ENCODE measurements at places on chromosomes 5 and 9.

GRCh38 chr9:32705059-32705458 lies 69.6 kb upstream of the TAF1L start:
- no peak for DNase-seq

- DNase-seq, result peak; percentile 81
Measured at GRCh38 chr5:16616536-16617273, at the start of gene RETREG1. Gene RETREG1, minus strand, starts transcription at chr5:16616997. Its CDS starts 26 bp downstream, at chr5:16616971.

DNA sequence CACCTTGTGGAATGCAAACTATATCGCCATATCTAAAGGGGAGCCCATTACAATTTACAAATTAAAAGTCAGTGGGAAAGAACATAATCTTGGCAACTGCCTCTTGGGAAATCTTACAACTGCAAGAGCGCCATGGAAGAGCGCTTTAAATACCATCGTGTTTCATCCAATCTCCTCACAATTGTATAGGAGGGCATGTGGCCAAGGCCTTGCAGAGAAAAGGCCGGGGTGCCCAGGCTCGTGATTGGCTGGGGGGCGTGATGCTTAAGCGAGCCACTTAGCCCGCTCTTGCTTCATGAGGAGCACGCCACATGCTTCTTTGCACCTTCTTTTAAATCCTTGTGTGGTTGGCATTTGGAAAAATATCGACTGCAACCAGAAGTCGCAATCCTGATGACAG lies 69.8 kb upstream of the NFIB start:
- no peak for DNase-seq

- no peak for DNase-seq
Measured at GRCh38 chr9:35108946-35109575, 6.1 kb upstream of the STOML2 start.

DNA sequence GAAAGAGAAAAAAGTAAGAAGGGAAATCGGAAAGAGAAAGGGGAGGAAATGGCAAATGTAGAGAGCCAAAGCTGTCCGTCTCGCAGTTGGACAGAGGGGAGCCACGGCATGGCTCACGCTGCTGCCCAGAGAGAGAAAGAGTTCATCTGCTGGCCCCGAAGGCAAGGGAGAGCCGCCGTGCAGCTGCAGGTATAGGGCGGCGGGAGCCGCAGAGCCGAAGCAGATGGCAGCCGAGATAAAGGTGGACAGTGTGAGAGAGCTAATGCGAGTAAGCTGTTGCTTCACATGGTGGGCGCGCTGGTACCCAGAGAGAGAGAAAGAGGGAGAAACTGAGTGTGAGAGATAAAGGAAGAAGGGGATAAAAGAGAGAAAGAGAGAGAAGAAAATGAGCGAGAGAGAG lies 188.4 kb upstream of the PPP1R26 start:
- no peak for DNase-seq

DNA sequence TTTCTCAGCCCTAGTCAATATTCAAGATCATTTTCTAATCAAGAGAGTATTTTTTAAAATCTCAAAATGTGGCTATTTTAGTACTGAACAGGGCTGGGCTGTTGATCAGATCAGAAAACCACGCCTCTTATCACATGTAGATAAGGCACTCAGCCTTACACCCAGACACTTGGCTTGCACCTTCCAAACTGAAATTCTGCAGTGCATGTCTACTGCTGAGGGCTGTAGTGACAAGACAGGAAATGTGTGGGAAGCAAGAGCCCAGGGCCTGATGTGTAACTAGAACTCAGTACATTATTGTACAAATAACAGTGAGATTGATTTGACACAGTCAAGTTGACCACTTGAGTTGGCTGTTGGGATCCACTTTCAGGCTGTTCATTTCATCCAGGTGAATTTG lies 48.6 kb downstream of the UBE2QL1 start:
- no peak for DNase-seq

- DNase-seq, result no peak
Measured at GRCh38 chr9:123362856-123363255, 6.9 kb downstream of the CRB2 start.

- no peak for DNase-seq
Measured at GRCh38 chr5:93092349-93093105, 488.5 kb downstream of the NR2F1-AS1 start.

- no peak for DNase-seq
Measured at GRCh38 chr5:137218471-137218870, 280.7 kb downstream of the SPOCK1 start.

- no peak for DNase-seq
Measured at GRCh38 chr5:88883059-88883835, at the start of gene MEF2C. Gene MEF2C, minus strand, starts transcription at chr5:88883184. Its CDS starts 59,396 bp downstream, at chr5:88823788.

- no peak for DNase-seq
Measured at GRCh38 chr5:172493906-172494305, 39.6 kb upstream of the SH3PXD2B start.

DNA sequence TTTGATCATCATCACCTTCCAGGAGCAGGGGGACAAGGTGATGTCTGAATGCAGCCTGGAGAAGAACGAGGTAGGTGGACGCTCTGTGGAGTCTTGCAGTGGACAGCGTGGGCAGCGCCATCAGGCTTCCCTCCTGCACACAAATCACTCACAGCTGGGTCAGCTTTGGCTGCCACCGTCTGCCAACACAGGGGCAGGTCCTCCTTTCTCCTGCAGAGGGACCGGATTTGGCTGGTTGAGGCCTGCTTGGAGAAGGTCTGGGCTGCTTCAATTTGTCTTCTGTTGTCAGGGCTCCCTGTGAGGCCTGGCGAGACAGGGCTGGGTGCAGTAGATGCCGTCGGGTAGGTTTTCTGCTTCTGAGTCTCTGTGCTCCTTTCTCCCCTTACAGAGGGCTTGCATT lies 180.6 kb downstream of the CACNA1B start:
- no peak for DNase-seq

DNA sequence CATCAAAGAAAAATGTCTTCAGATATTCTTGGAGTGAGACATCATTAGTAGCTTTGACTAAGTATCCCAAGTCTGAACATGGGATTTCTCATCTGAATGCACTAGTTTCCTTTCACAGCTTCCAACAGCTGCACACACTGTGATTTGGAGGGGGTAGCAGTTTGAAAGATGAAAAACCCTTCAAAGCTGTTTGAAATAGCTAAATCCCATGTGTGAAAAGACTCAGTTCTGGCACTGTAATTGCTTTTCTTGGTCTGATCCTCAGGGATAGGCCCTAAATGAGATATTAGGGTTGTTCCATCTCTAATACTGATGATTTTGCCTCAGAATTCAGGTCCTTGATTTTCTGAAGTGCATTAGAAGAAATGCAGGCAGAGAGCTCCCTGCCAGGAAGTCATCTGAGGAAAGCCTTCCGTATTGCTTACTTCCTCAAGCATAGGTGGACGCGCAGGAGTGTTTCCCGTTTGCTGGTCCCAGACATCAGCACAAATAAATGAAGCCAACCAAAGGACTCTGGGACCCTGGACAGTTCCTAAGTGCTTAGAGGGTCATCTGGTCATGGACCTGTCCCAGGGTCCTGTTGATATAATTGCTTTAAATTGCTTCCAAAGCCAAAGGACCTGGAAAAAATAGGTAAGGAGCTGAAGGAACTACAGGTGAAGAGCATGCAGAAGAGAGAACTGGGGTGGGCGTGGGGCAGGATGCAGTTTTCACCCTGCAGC lies 25.6 kb upstream of the FRMPD1 start:
- no peak for DNase-seq

- DNase-seq, result no peak
Measured at GRCh38 chr9:135366104-135366503, 113.5 kb upstream of the PPP1R26 start.

DNA sequence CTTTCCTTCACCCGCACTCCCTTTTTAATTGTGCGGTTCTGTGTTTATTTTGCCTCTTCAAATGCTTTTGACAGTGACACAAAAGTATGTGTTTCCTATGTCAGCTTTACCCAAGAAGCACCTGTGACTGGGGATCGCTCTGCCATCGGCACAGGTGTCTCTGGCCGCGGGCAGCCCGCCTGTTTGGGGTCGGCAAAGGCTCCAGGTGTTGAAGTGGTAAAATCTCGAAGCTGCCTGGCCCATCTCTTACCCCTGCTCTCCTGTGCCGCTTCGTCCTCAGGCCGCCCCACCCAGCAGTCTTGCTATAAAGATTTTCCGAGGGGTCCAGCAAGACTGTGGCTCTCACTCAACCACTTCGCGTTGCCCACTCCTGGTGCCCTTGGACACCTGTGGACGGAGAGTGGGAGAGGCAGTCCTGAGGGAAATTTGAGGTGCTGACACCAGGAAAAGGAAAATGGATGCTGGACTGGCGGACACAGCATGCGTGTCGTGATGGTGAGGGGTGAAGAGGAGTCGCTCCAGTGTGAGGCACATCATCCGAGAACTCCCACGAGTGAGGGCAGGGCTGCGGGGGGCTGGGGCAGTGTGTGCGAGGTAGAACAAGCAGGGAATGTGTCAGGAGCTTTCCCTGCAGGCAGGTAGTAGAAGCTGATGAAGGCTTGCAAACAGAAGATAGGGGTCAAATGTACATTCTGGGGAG lies 29.1 kb upstream of the CEP72 start:
- no peak for DNase-seq

DNA sequence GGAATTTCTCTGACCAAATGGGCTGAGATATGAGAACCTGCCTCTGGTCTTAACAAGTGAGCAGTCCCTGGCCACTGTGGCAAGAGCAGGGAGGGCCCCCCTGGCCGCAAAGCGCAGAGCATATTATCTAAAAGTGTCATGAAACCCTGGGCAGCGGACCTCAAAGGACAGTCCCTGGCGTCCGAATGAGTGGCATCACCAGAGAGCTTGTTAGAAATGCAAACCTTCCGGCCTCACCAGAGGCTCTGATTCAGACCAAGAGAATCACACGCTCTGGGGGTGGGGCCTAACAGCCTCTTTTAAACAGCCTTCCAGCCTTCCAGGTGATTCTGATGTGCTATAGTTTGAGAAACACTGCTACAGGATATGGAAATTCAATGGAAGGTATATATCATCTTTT lies 10.9 kb downstream of the PTPN3 start:
- DNase-seq, result no peak

- no peak for DNase-seq
Measured at GRCh38 chr5:88682881-88683361, 200.1 kb downstream of the MEF2C start.

DNA sequence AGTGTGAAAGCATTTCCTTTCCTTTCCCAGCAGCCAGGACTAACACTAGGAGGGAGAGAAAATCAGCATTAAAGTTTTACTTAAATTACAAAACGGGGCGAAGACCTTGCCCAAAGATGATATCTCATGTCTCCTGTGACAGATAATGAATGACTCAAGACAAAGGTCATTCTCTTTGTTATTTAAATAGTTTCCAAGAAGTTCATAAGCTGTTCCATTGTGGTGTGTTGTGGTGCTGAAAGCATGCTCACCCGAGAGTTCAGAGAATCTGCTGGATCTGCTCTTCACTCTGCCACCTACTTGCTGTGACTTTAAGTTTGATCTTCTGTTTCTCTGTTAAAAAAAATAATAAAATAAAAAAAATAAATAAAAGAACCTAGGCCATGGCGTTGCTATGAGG lies 265.9 kb upstream of the NR4A3 start:
- no peak for DNase-seq

- no peak for DNase-seq
Measured at GRCh38 chr5:33321026-33321425, 119.7 kb upstream of the TARS1 start.

DNA sequence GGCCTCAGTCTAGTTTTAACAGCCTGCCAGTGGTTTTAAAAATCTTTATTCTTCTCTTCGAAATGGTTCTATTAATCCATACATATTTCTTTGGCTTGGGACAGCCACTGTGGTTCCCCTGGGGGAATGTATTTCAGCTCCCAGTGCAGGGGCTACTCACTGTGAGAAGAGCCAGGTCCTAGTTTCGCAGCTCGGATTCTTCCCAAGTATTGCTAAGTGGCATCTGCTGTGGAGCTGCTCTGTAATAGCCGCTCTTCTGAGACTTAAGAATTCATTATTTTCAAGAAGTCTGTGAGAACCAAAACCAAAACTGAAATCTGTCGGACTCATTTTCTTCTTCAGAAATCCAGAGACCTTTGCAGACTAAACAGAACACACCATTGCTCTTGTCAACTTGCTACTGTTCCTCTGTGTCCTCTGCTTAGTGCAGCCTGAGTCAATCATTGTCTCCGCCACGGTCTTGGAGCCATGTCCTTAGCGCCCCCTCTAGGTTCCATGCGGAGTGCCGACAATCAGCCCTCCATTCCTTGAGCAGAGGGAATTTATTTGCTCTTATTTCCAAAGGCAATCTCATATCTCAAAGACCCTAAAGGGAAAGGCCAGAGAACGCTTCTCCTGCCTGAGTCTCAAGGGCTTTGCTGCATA lies 478.2 kb downstream of the SPATA31D1 start:
- DNase-seq, result no peak

DNA sequence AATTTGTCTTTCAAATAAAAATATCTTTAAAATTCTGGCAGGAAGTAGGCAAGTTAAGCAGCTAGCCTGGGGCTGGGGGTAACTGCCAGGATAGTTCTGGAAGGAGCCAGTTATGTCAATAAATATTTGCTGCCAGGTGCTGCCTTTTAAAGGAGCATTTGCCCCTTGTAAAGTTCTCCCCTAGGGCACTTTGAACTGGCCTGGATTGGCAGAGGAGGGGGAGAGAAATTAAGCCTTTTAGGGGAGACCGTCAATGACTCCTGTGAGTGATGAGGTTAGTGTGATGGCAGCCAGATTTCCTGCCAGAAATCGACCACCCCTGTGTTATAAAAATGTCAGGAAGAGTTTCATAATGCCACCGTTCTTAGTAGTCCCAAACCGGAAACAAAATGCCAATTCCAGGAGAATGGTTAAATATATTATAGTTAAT lies 89.8 kb upstream of the ELL2 start:
- no peak for DNase-seq

DNA sequence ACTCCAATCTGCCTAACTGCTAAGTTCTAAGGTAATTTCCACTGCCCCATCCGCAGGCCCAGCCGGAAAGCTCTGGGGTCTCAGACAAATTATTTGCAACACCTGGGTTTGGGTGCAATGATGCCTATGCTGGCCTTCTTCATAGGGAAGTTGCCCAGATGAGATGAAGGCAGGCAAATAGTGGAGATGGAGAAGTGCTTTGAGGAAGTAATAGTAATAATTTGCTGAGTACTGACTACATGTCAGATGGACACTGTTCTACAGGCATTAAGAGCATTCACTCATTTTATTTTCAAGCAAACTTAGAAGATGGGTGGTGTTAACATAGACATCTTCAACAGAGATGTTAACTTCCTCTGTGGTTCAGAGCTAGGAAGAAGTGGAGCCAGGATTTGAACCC lies 3.8 kb downstream of the PCDH12 start:
- no peak for DNase-seq

GRCh38 chr9:38333047-38333446 lies 59.5 kb upstream of the ALDH1B1 start:
- DNase-seq, result no peak

DNA sequence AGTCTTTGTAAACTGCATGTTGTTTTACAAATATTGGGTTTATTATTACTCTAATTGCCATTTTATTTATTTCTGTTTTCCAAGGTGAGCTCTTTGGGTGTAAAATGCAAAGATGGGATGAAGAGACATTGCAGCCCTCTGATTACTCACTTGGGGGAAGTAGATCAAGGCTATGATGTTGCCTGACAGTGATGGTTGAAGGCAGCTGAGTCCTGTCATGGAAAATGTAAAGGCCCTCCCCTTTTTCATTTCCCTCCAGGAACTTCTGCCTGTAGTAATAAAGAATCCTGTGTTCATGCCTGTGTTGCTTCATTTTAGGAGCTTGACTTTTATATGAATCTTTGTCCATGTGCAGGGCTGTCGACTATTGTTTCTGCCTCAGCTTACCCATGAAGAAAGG lies 605.4 kb upstream of the CLINT1 start:
- DNase-seq, result no peak
